Calu3 (cell line): ENCODE measurements at places on chromosomes 2 and 18. TPM values are rescaled to one million over a fixed set of nuclear protein-coding genes. Genes with fewer than 3 reads are reported as not detected.
A peak's percentile ranks its signal among the peaks of the same experiment; 100 is the strongest.

The NUP35 gene
- total RNA-seq: 35.9 and 38.5 TPM in 2 replicates

The UGT1A10 gene
- 107 and 120 TPM in 2 replicates for total RNA-seq

The TXNL4A gene
- 64.1 and 75.9 TPM in 2 replicates for total RNA-seq

The SCN7A gene
- total RNA-seq: not detected in 2 replicates

The CCDC74B gene
- 1.5 and 2.1 TPM in 2 replicates for total RNA-seq

GRCh38 chr2:59701271-59701994, 852.0 kb downstream of the BCL11A start:
- H3K27me3 ChIP-seq: no peaks in the 10 kb centered on the region
- no peak overlapping the region for H3K4me3 ChIP-seq
- no peak overlapping the region for H3K27ac ChIP-seq
- H3K36me3 ChIP-seq: no peaks in the 10 kb centered on the region
- no peaks in the 10 kb centered on the region for H3K4me1 ChIP-seq

GRCh38 chr2:159728629-159729028, 16.3 kb downstream of the MARCHF7 start:
- no peak overlapping the region for H3K27ac ChIP-seq
- peaks cover 32% of the 10 kb centered on the region for H3K36me3 ChIP-seq
- H3K27me3 ChIP-seq: no peaks in the 10 kb centered on the region
- no peak overlapping the region for H3K4me3 ChIP-seq

- H3K27me3 ChIP-seq: peaks cover 63% of the 10 kb centered on the region
- H3K4me1 ChIP-seq: no peaks in the 10 kb centered on the region
- no peaks in the 10 kb centered on the region for H3K36me3 ChIP-seq
- no peak overlapping the region for H3K4me3 ChIP-seq
These were observed 43.7 kb downstream of the CD8B2 start for GRCh38 chr2:106530866-106531265.

DNA sequence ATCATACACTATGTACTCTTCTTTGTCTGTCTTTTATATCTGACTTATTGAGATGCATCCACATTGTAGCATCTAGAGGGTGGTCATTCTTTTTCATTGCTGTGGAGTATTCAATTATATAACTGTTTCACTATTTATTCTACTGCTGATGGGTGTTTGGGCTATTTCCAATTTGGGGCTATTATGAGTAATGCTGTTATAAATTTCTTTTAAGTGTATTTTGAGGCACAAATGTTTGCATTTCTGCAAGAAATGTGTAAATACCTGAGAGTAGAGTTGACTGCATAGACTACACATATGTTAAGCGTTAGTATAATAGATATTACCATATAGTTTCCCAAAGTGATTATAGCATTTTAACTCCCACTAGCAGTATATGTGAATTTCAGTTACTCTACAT, 26.9 kb upstream of the PPP1R1C start:
- no peak overlapping the region for H3K4me3 ChIP-seq
- peaks cover 38% of the 10 kb centered on the region for H3K4me1 ChIP-seq
- no peaks in the 10 kb centered on the region for H3K27me3 ChIP-seq
- H3K36me3 ChIP-seq: no peaks in the 10 kb centered on the region

- peaks cover 43% of the 10 kb centered on the region for H3K27me3 ChIP-seq
- peak; percentile 21 for DNase-seq
- H3K4me1 ChIP-seq: peaks cover 18% of the 10 kb centered on the region
- peak overlapping the region; percentile 12 for H3K4me3 ChIP-seq
- no peaks in the 10 kb centered on the region for H3K36me3 ChIP-seq
- peak overlapping the region; percentile 16 for H3K27ac ChIP-seq
These were observed 136.1 kb downstream of the SH3BP4 start for GRCh38 chr2:235087832-235088495.

- no peak overlapping the region for H3K4me3 ChIP-seq
- no peaks in the 10 kb centered on the region for H3K36me3 ChIP-seq
- no peak overlapping the region for H3K27ac ChIP-seq
- no peaks in the 10 kb centered on the region for H3K4me1 ChIP-seq
- H3K27me3 ChIP-seq: no peaks in the 10 kb centered on the region
These were observed 347.5 kb upstream of the SALL3 start for GRCh38 chr18:78632111-78632541.

DNA sequence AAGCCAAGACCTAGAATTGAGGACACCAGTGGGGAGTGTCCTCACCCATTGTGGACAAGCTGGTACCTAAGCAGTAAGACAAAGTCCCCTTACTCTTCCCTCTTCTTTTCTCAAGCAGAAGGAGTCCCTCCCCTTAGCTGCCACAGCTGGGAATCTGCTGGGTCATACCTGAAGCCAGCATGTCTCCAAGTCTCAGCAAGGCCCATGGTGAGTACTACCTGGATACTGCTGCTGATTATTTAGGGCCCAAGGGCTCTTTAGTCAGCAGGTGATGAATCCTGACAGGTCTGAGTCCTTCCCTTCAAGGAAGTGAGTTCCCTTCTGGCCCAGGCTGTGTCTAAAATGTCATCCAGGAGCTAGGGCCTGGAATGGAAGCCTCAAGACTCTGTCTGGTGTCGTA, 198.6 kb upstream of the STK17B start:
- no peaks in the 10 kb centered on the region for H3K4me1 ChIP-seq
- H3K27ac ChIP-seq: no peak overlapping the region
- H3K4me3 ChIP-seq: no peak overlapping the region
- no peak for DNase-seq
- no peaks in the 10 kb centered on the region for H3K27me3 ChIP-seq

DNA sequence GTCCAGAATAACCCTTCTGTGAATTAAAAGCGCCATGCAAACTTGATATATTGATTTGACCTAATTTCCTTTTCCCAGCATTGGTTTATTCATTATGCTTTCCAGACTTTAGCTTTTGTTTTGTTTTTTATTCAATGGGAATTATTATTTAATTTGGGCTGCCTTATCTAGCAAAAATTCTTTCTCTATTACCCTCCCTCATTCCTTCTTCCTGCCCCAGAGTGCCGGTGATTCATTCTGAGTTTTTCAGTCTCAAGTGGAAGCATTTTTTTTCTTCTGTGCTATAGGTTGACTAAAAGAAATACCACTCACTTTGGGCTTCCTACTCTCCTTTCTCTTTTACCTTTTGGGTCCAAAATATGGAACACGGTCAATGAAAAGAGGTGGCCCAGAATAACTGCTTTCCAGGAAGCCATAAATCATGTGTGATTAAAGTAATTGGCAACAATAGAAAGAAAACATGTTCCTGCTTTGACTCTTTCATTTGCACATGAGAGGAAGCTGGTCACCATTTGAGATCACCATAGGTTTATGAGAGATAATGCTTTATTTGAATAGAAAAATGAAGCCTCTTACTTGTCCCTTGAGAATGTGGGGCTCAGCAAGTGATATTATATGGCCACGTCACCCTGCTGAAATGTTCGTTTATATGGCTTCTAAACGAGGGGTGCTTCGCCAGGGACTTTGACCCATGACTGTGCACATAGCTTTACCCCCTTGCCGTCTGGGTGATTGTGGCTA, 422.8 kb upstream of the ZEB2 start:
- H3K27ac ChIP-seq: peak overlapping the region; percentile 80
- no peaks in the 10 kb centered on the region for H3K36me3 ChIP-seq
- H3K27me3 ChIP-seq: no peaks in the 10 kb centered on the region
- H3K4me1 ChIP-seq: peaks cover 32% of the 10 kb centered on the region

- no peaks in the 10 kb centered on the region for H3K36me3 ChIP-seq
- H3K27ac ChIP-seq: no peak overlapping the region
- H3K4me3 ChIP-seq: no peak overlapping the region
- DNase-seq: no peak
These were observed 205.3 kb upstream of the CCDC150 start for GRCh38 chr2:196434217-196434616.

DNA sequence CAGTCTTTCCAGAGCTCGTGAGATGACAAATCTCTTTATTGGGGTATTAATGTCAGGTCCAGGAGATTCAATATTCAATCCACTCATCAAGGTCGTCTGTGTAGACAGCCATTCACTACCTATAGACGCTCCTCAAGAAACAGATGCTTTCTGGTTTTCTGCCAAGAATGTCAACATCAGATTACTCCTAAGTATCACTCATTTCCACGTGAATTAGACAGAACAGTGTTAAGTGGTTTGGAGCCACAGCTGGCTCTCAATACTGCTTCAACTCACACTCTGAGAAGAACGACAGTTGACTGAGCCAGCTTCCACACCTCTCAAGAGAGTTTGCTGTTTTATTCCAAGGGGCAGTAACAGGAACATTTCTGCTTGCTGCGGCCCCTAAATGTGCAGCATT, 113.5 kb upstream of the NEDD4L start:
- H3K4me3 ChIP-seq: peak overlapping the region; percentile 45
- no peaks in the 10 kb centered on the region for H3K27me3 ChIP-seq
- no peaks in the 10 kb centered on the region for H3K36me3 ChIP-seq
- no peak for DNase-seq

- no peak overlapping the region for H3K27ac ChIP-seq
- no peak overlapping the region for H3K4me3 ChIP-seq
- no peak for DNase-seq
- no peaks in the 10 kb centered on the region for H3K36me3 ChIP-seq
These were observed 101.0 kb downstream of the EVA1A start for GRCh38 chr2:75459565-75460310.

DNA sequence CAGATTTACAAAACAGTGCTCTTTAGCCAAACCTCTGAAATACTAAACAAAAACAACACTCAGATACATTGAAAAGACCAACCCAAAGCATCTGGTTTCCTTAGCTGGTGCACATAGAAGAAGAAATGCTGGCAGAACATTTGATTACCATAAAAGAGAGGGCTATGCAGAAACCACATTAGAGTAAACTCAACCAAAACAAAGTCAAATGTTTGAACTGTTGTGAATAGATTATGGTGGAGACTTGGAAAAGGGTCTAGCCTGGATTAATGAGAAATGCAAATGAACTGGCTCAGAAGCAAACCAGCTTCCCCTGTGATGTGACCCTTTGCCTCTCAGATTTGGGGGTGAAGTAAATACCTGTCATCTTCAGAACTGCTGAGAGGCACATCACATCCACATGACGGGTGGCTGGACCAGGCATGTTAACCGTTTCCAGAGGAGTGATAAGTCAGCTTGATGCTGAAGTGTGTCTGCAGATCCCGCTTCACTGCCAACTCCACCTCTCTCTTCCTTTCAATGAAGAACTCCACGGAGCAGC, 153.0 kb downstream of the NRP2 start:
- peaks cover 17% of the 10 kb centered on the region for H3K27me3 ChIP-seq
- DNase-seq: no peak
- no peaks in the 10 kb centered on the region for H3K36me3 ChIP-seq

DNA sequence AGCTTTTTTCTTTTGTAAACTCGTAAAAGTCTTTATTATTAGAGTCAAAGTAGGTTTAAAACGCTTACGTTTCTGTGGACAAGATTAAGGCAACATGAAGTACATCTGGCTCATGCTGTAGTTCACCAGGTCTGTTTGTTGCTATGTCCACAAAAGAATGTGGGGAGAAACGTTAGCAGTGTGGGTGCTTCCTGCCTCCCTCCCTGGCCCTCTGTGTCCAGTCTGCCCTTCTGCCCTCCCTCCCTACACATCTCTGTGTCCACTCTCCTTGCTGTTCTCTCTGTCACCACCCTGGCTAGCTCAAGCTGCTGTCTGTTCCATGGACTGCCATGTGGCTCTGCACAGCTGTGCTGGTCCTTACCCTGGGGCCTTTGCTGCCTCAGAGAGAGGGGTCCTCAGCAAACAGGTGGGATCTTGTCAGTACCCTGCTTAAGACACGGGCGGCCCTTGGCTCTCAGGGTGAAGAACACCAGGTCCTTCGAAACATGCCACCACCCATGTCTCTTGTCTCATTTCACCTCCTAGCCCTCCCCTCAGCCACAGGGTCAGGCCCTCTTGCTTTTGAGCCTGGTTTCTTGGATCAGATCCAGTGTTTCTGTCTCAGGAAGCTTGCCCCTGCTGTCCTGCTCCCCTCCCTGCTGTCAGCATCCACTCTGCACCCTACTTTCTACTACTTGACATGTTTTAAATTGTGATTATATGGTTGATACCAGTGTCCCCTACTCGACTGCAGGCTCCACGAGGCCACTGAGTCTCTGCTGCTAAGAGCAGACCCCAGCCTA, 79.2 kb downstream of the LIMS1 start:
- H3K36me3 ChIP-seq: peaks cover 10% of the 10 kb centered on the region
- no peaks in the 10 kb centered on the region for H3K27me3 ChIP-seq
- no peak for DNase-seq
- H3K27ac ChIP-seq: peak overlapping the region; percentile 80

DNA sequence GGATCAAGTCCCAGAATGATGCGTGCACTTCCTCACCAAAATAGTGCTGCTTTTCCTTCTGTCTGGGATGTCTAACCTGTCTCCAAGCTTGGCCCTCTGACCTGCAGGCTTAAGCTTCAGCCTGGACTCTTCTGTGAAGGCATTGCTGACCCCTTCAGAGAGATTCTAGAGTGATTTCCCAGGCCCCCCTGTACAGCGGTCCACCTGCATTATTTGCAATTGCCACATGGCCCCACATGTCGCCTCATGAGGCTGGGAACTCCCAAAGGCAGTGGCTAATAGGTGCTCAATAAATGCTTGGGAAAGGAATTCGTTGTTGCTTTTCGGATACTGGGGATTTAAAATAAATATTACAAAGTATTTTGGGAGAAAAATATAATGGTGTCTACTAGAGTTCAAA, 32.3 kb upstream of the MEP1B start:
- no peaks in the 10 kb centered on the region for H3K27me3 ChIP-seq
- H3K36me3 ChIP-seq: no peaks in the 10 kb centered on the region
- H3K27ac ChIP-seq: no peak overlapping the region
- peak overlapping the region; percentile 71 for H3K4me3 ChIP-seq
- H3K4me1 ChIP-seq: peaks cover 20% of the 10 kb centered on the region

- no peak overlapping the region for H3K27ac ChIP-seq
- H3K36me3 ChIP-seq: peaks cover 11% of the 10 kb centered on the region
- no peak for DNase-seq
- H3K4me3 ChIP-seq: no peak overlapping the region
- H3K27me3 ChIP-seq: no peaks in the 10 kb centered on the region
These were observed 25.8 kb downstream of the FEZ2 start for GRCh38 chr2:36572054-36572718.

- no peak for DNase-seq
- no peak overlapping the region for H3K27ac ChIP-seq
- peaks cover 9% of the 10 kb centered on the region for H3K4me1 ChIP-seq
These were observed 189.4 kb downstream of the MSH2 start for GRCh38 chr2:47592381-47592780.

- DNase-seq: no peak
- peak overlapping the region; percentile 90 for H3K4me3 ChIP-seq
- no peaks in the 10 kb centered on the region for H3K27me3 ChIP-seq
- peaks cover 21% of the 10 kb centered on the region for H3K4me1 ChIP-seq
- peaks cover 55% of the 10 kb centered on the region for H3K36me3 ChIP-seq
These were observed 1.9 kb downstream of the PRKRA start for GRCh38 chr2:178448968-178449661.

DNA sequence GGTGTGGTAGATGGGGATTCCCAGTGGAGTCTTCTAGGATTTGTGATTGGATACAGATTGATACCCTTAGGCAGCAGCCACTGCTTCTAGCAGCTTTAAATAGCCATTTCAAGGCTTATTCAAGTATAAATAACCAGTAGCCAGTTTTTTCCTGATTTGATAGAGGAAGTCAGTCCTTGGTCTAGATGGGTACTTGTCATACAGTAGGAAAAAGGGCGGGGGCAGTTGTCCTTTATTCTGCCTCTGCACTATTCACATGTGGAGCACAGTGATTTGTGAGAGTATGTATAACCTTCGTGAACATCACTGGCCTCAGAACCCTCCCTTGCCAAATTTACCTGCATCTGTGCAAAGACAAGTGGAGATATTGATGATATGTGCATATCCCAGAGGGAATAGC, 6.8 kb downstream of the PPP1CB start:
- no peaks in the 10 kb centered on the region for H3K27me3 ChIP-seq
- no peak overlapping the region for H3K4me3 ChIP-seq
- no peak for DNase-seq
- H3K36me3 ChIP-seq: peaks cover 40% of the 10 kb centered on the region
- peaks cover 38% of the 10 kb centered on the region for H3K4me1 ChIP-seq
